ENCODE measurements at places on chromosomes 6 and 20. TPM values are rescaled to one million over a fixed set of nuclear protein-coding genes. Genes with fewer than 3 reads are reported as not detected.

DNA sequence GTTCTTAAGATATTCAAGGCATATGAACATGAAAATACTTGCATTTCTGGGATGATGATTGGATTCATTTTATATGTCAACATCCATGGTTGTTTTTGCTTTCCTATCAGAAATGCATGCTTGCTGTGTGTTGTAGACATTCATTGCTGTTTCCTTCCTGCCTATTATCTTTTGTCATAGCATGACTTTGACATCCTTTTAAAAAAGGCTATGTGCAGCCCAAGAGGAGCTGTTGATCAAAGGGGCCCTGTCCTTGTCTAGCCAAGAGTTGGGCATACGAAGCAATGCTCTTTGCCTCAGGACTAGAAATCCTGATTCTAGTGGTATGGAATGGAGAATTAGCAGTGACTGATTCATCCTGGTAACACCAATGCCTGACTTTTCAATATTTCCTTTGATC, 143.1 kb downstream of the RNF144B start:
- no peak overlapping the region for H3K4me3 ChIP-seq
- H3K27ac ChIP-seq: no peak overlapping the region
- no peak for DNase-seq
- H3K4me1 ChIP-seq: no peaks in the 10 kb centered on the region
- no peaks in the 10 kb centered on the region for H3K27me3 ChIP-seq

GRCh38 chr6:119324718-119325117, 24.8 kb downstream of the MAN1A1 start:
- no peak overlapping the region for H3K4me3 ChIP-seq
- H3K4me1 ChIP-seq: no peaks in the 10 kb centered on the region
- no peak overlapping the region for H3K27ac ChIP-seq
- no peak for DNase-seq
- peaks cover 4% of the 10 kb centered on the region for H3K36me3 ChIP-seq

GRCh38 chr20:62178316-62179161, 4.3 kb upstream of the MTG2 start:
- no peak overlapping the region for H3K4me3 ChIP-seq
- DNase-seq: no peak
- no peaks in the 10 kb centered on the region for H3K27me3 ChIP-seq
- H3K36me3 ChIP-seq: peaks cover 30% of the 10 kb centered on the region
- peaks cover 5% of the 10 kb centered on the region for H3K4me1 ChIP-seq

The SNAP25 gene
- total RNA-seq: 1.9 TPM

The ACTL10 gene
- total RNA-seq: 1.3 TPM

The UNC5CL gene
- total RNA-seq: 1.4 TPM

Data from upper lobe of right lung (tissue), 1 donor.